GM23248 (cell line): ENCODE measurements at places on chromosomes 12 and 14. TPM values are rescaled to one million over a fixed set of nuclear protein-coding genes. Genes with fewer than 3 reads are reported as not detected.

DNA sequence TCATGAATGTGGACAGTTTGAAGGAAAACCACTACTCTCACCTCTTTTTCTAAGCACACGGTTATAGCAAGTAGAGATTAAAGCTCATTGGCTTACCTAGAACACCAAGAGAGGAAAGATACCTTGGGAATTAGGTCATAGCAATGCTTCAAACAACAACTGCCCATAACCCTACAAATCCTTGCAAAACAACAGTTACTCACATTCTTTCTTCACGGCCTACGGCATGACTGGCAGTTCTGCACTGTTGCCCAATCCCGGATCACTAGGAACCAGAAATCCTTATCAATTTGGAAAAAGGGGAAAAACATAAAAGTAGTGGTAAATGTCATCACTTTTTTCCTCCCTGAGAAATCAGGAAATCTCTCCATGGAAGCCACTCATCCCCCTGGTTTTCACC, 9.6 kb upstream of the ISM2 start:
- peak; percentile 59 for DNase-seq
- H3K36me3 ChIP-seq: peaks cover 24% of the 10 kb centered on the region
- H3K4me1 ChIP-seq: peaks cover 6% of the 10 kb centered on the region; the same call in 1 of the 2 replicates
- H3K27ac ChIP-seq: no peak overlapping the region
- H3K4me3 ChIP-seq: no peak overlapping the region

GALNT9 gene
- total RNA-seq: 1.4 and 1.5 TPM in 2 replicates

INHBC gene
- not detected in 2 replicates for total RNA-seq

DNA sequence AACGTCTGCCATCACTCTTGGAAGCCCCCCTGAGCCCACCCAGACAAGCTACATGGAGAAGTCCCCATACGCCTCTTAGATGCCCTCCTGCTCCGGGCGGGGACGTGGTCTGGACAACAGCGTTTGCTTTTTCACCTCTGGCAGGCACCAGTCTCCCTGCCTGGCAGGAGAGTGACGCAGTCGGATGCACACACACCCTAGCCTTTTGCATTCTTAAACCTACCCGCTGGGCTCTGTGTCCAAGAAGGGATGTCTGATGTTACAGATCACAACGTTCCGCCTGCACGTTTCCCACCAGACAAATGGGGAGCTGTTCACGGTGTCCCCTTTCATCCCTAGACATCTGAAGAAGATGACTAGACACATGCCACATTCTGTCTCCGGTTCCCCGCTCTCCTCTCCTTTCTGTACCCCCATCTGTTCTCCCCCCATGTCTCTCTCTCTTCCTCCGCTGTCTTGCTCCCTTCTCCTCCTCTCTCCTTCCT, 100.2 kb downstream of the RIMBP2 start:
- no peak overlapping the region for H3K4me3 ChIP-seq
- DNase-seq: no peak
- H3K27me3 ChIP-seq: no peaks in the 10 kb centered on the region
- no peaks in the 10 kb centered on the region for H3K36me3 ChIP-seq
- H3K4me1 ChIP-seq: no peaks in the 10 kb centered on the region
- H3K27ac ChIP-seq: no peak overlapping the region

- no peak overlapping the region for H3K4me3 ChIP-seq
- DNase-seq: no peak
- no peaks in the 10 kb centered on the region for H3K36me3 ChIP-seq
- H3K4me1 ChIP-seq: no peaks in the 10 kb centered on the region
- peaks cover 62% of the 10 kb centered on the region for H3K27me3 ChIP-seq
- no peak overlapping the region for H3K27ac ChIP-seq
Measured at GRCh38 chr12:4296751-4297150, 23.2 kb downstream of the CCND2 start.

GRCh38 chr14:99561864-99562263, 42.1 kb downstream of the CCDC85C start:
- H3K4me1 ChIP-seq: no peaks in the 10 kb centered on the region
- no peak overlapping the region for H3K27ac ChIP-seq
- DNase-seq: no peak
- H3K36me3 ChIP-seq: no peaks in the 10 kb centered on the region
- no peaks in the 10 kb centered on the region for H3K27me3 ChIP-seq
- H3K4me3 ChIP-seq: no peak overlapping the region

HOXC12 gene
- total RNA-seq: not detected in 2 replicates

RTL1 gene
- not detected in 2 replicates for total RNA-seq
